A549 treated with Mapracorat at 1 μM for 4 hours (cell line): ENCODE measurements at places on chromosomes 4 and X. TPM values are rescaled to one million over a fixed set of nuclear protein-coding genes. Genes with fewer than 3 reads are reported as not detected.

Gene ANXA10
- total RNA-seq = 2.4 to 3.0 TPM (median 2.8 TPM) in 5 replicates

Gene BMPR1B
- total RNA-seq = 4.8 to 7.3 TPM (median 7.1 TPM) in 5 replicates

Gene PARM1
- total RNA-seq = 0.47 to 0.63 TPM (median 0.56 TPM) in 5 replicates

Gene MAGEA12
- 0.11 to 0.26 TPM (median 0.15 TPM) in 5 replicates for total RNA-seq

Gene EDA2R
- 10.9 to 12.8 TPM (median 12.4 TPM) in 5 replicates for total RNA-seq

Gene SPANXC
- 1.3 TPM in 1 of 5 replicates, not detected in the others for total RNA-seq

Gene ZNF718
- total RNA-seq = 0.43 to 0.60 TPM (median 0.55 TPM) in 5 replicates

Gene NXF2B
- not detected in 5 replicates for total RNA-seq

Gene TRIM75
- total RNA-seq = not detected in 5 replicates

Gene MAGEA9B
- total RNA-seq = not detected in 5 replicates

Gene GPR173
- 0.03 TPM in 1 of 5 replicates, not detected in the others for total RNA-seq

Gene SMR3B
- total RNA-seq = not detected in 5 replicates

Gene CLIC2
- total RNA-seq = 0.05 to 0.23 TPM (median 0.16 TPM) in 4 of 5 replicates, not detected in the other

Gene USP17L18
- total RNA-seq = not detected in 5 replicates

Gene TMEM47
- total RNA-seq = 0.79 to 1.4 TPM (median 1.2 TPM) in 5 replicates

Gene XG
- not detected in 5 replicates for total RNA-seq

Gene CLOCK
- total RNA-seq = 3.7 to 5.6 TPM (median 4.8 TPM) in 5 replicates

Gene FAM9B
- total RNA-seq = not detected in 5 replicates
